ENCODE measurements at places on chromosomes 6 and 20.

GRCh38 chr6:112626468-112627082 lies 279.4 kb downstream of the RFPL4B start:
- no peak for DNase-seq

- no peak for DNase-seq
These were observed 1.2 kb downstream of the AKAP12 start for GRCh38 chr6:151240791-151241642.

- DNase-seq, result no peak
These were observed 84.1 kb downstream of the SLC23A2 start for GRCh38 chr20:4916971-4917881.

DNA sequence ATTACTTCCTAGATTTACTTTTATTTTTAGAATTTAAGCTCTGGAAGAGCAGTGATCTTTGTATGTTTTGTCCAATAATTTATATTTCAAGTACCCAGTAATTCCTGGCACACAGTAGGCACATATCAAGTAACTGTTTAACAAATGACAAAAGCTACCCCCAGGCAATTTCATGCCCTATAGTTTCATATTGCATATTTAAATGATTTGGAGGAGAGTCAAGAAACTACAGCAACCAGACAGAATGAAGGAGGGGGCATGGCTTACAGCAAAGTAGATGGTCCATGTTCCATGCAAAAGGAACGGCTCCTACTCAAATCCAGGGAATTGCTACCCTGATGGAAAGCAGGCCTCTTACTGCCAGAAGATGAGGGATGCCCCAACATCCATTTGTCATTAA lies 113.5 kb downstream of the ARHGAP18 start:
- DNase-seq, result no peak

- no peak for DNase-seq
These were observed 87.8 kb downstream of the L3MBTL3 start for GRCh38 chr6:130105996-130106704.

DNA sequence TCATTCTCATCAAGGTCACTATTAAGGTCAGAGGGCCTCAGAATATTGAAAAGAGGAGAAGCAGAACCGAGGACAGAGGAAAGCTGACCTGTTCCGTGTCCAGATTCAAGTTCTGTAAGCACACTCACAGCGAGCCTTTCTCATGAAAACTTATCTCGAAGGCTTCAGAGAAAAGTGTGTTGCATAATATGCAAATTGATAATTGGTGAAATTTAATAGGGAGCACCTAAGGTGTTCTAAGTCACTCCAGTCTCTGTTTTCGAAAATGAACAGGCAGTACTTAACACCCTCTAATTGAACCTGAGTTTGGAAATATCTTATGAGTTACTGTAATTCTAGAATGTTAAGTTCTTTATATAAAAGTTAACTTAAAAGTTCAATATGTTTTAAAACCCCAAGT lies 181.2 kb upstream of the PDE10A start:
- DNase-seq, result no peak

DNA sequence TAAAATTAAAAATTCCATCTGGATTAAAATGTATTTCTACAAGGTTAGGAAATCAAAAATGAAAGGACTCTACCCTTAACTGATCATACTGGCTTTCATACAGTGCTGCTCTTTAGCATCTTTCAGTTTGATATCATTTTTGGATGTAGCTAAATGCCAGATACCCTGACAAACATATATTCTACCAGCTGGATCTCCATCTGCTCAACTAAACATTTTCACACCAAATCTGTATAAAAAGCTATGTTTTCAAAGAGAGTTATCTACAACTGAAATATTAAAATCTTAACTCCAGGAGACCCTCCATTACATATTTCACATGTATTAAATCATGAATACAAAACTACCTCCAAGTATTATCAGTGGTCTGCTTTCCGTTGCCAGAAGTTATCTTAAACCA lies 95.7 kb downstream of the EPHA7 start:
- DNase-seq, result no peak

DNA sequence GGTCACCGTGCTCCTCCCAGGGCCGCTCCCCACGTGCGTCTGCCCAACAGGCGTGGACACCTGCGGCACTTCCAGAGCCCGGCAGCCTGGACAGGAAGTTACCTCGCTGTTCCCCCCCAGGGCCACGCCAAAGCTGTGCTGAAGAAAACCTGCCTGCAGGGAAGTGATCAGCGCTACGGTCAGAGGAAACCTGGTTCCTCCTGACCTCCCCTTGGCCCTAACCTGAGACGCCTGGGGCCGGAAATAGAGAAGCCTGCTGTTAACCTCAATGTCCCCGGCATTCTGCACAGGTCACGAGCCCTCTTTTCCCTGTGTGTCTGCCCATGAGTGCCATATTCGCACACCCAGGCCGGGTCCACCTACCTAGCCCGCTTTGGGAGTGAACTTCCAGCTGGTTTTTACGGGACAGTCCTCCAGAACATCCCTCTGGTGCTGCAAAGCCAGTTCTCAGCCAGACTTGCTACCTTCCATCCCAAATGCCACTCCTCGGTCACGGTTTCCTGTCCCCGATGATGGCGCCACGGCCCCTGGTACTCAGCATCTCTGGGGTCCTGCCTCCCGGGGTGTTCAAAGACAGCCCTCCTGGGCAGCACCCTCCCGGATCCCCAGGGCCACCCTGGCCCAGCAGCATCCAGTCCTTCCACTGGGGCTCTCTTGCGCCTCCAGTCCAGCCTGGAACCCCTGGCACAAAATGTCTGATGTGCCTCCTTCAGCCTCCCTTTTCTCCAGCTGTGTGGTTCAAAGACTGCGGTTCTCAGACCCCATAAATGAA lies 12.0 kb upstream of the IRF4 start:
- no peak for DNase-seq

DNA sequence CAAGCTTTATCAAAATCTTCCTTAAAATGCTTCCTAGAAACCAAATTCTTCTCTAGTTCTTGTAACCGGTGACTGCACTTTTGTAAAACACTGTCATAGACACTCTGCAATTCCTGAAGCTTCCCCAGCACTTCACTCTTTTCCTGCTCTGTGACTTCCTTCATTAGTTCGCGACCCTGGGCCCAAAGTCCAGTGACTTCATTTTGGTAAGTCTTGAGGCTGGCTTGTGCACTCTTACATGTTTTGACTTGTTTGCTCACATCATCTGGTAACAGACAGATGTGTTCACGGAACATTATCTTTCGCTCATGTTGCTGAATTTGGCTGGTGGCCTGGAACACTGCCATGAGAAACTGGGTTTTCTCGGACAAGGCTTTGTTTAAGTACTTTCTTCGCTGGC lies 306.2 kb downstream of the SYNE1 start:
- DNase-seq, result no peak

- no peak for DNase-seq
These were observed 144.0 kb upstream of the THBS2 start for GRCh38 chr6:169397684-169398083.

- no peak for DNase-seq
These were observed 12.5 kb upstream of the THBD start for GRCh38 chr20:23061734-23062561.

- no peak for DNase-seq
These were observed 360.8 kb upstream of the ARID1B start for GRCh38 chr6:156416391-156416790.

All from activated gamma-delta T cell treated with Interleukin-2 at 50 U/mL for 16 hours (primary cell).